ENCODE measurements at places on chromosomes 11 and 22.

- DNase-seq = no peak
These were observed 4.3 kb upstream of the PHLDA2 start for GRCh38 chr11:2933375-2934020.

- no peak for DNase-seq
These were observed 553 bp downstream of the NAALAD2 start for GRCh38 chr11:90135016-90135415.

DNA sequence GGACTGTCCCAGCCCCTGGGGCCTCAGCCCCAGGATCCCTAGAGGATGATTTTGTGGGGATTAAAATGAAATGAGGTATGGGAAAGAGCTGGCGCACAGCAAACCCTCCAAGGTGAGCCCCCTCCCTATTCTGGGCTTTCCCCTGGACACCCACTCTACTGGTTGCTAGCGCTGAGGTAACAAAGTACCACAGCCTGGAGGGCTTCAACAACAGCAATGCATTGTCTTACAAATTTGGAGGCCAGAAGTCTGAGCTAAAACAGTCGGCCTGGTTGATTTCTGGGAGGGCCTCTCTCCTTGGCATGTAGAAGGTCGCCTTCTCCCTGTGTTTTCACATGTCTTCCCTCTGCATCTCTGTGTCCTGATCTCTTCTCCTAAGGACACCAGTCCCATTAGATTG lies 913.6 kb downstream of the NTM start:
- no peak for DNase-seq

DNA sequence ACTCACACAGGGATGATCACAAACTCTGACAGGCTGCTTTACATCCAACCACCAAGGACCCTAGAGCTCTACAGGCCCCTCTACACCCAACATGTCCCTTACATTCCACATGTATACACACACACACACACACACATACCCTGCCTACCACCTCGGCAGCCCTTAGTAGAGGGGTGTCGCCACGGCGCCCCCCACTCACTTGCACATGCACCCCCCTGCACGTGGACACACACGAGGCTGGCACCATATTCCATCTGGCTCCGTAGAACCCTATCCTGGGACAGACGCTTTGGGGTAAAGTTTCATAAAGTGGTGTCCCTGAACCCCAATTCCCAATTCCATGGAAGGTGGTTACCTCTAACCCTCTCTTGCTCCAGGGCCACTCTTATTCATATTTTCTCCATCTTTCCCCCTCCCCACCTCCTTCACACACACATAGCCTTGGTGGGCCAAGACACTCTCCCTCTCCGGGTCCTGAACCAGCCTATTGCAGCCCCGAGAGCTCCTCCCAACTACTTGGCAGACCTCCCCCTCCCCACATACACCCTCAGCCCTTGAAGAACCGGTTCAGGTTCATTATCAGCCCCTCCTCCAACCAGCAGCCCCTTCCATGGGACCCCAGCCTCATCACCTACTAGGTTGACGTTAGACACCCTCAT lies 809 bp downstream of the PDE2A start:
- DNase-seq = no peak

GRCh38 chr22:27574002-27574366 lies 227.6 kb downstream of the MN1 start:
- no peak for DNase-seq

DNA sequence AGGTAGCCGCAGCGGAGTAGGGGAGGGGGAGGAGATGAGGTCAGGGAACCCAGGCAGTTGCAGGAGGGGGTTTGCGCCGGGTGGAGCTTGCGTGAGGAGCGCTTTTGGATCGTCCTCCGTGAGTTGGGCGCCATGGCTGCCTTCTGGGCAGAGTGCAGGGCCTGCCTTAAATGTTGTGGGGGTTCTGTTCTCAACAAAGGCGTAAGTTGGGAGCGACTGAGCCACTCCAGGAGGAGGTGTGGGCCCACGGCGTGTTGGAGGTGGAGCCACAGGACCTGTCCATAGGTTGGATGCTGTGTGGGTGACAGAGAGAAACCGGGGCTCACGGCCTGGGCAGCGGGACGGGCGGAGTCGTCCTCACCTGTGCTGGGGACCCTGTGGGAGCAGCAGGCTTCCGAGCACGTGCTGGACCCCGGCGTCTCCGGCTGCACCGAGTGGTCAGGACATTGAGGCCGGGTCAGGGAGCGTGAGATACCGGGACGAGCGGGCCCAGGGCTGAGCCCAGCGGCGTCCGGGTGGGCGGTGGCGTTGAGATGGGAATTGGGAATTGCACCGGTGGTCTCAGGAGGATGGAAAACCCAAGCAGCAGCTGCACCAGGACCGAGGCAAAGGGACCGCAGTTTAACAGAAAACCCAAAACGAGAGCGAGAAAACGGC lies 977 bp upstream of the PGGHG start:
- DNase-seq = no peak

- DNase-seq = no peak
These were observed 33.5 kb downstream of the GDPD4 start for GRCh38 chr11:77267962-77268361.

DNA sequence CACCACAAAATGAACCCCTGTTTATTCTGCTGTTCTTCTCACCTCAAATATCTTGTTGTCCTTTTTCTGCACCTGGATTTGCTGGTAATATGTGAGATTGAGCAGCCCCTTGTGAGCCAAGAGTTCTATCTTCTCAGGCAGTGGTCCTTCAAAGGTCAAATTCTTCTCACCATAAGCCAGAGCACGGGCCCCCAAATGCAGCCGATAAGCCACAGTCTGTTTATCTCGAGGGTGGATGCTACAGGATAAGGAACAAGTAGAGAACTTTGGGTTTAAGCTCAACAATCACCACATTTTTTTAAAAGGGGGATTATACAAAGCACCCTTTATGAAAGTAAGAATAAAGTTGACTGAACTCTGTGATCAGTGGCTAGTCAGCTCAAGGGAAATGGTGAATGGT lies 15.8 kb downstream of the TBRG1 start:
- no peak for DNase-seq

DNA sequence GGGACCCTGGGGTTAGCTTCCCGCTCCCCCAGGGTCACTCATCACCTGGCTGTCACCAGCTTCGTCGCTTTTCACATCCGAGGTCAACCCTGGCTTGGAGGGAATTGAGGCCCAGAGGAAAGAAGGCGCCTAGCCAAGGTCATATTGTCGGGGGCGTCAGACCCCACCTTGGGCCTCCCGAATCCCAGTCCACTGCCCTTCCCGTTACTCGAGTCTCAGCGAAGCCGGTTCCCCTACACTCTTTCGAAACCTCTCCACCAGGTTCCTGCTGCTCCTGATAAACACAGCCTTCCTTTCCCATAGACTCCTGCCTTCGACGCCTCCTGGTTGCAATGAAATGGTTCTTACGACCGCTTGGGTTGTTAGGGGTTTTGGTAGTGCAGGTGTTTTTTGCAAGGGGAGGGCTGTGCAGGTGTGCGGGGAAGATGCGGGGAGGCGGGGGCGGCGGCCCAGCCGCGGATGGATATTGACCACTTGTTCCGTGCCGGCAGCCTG lies 642 bp downstream of the NAA40 start:
- DNase-seq = no peak

DNA sequence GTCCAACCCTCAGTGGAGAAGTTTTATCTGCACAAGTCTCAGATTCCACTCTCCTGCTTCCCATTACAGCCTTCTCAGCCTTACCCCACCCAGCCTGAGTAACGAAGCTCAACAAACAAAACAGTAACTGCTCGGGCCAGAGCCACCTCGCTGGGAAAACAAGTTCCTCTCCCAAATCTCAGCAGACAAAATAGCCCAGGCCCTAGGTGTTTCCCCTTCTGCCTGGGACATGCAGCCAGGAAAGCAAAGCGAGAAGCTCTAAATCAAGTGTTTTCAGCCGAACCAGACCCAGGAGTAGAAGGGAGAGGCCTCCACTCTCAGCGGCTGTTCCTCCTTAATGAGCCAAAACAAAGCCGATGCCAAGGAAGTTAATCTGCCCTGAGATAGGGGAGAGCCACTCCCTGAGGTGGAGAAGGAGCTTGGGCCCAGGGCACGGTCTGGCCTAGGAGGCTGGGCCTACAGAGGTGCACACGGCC lies 44.0 kb downstream of the LIF start:
- no peak for DNase-seq

DNA sequence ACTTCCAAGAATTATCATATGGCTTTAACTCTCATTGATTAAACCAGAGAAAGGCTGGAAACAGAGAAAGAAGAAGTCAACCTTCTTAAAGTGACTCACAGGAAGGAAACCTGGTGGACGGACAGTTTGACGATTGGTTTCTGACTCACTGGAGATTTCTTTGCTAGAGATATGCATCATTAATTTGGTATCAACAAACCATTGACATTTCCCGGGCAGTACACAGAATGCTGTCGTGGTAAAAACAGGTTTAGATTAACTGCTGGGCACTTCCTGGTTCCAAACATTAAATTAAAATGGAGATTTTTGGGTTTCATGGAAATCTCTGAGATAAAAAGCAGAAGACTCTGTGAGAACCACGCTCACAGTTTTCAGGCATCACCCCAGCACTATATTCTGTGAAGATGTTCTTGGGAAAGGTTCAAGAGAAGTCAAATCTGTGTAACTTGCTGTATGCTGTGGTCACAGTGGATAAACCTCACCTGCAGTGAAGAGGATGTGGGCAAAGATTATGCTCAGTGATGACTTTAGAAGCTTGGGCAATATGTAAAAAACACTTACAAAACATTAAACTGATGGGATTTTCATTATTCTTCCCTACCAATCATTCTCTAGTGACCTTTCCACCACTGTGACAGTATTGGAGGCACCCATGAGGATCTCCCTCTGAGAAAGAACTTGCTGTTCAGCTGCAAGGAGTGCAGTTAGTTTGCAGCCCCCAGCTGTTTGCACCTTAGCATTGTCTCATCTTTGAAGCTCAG lies 61.1 kb upstream of the CD44 start:
- no peak for DNase-seq

GRCh38 chr22:27883656-27884350 lies 35.3 kb downstream of the PITPNB start:
- no peak for DNase-seq

- no peak for DNase-seq
These were observed 363.0 kb downstream of the CTTN start for GRCh38 chr11:70761094-70761907.

- DNase-seq = no peak
These were observed 19.5 kb downstream of the ZNF74 start for GRCh38 chr22:20413217-20414058.

DNA sequence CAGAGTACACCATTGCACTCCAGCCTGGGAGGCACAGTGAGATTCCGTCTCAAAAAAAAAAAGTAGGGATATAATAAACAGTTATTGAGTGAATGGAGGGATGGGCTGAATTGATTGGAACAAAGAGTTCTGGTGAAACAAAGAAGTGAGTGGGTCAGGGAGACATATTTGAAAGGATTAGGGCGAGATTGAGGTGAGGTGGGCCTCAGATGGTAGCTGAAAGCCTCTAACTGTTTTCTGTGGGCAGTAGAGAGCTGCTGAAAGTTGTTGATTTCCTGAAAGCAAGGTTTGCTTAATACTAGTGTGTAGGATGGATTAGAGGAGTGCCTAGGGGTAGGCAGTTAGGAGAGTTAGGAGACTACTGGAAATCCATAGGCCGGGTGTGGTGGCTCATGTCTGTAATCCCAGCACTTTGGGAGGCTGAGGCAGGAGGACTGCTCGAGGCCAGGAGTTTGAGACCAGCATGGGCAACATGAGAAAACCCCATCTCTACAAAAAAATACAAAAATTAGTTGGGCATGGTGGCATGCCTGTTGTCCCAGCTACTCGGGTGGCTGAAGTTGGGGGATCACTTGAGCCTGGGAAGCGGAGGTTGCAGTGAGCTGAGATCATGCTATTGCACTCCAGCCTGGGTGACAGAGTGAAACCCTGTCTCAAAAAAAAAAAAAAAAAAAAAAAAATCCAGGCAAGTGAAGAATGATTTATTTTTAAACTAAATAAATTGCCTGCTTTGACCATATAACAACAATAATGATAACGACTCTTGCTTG lies 41.4 kb upstream of the PTPRJ start:
- DNase-seq = no peak

- DNase-seq = no peak
These were observed 453.4 kb downstream of the NTM start for GRCh38 chr11:131823772-131824171.

GRCh38 chr11:2562890-2563212 lies 118.0 kb downstream of the KCNQ1 start:
- no peak for DNase-seq

GRCh38 chr22:49900441-49901230 lies 17.6 kb downstream of the ALG12 start:
- DNase-seq = no peak

DNA sequence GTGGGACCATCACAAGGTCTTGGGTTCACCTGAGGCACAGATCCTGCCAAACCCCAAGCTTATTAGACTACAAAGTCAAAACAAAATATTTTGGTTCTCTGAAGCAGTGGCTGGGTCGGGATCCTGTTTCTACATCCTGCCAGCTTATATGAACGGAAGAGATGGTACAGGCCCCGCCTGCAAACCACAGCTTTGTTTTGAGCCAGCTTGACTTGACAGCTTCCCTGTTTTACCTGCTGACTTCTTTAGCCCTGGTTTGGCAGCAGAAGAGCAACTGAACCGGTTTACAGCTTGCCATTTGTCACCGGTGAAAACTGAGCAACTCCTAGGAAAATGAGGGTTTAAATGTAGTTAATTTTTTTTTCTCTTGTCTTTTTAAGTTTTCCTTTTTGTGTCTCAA lies 11.4 kb downstream of the PACS1 start:
- no peak for DNase-seq

DNA sequence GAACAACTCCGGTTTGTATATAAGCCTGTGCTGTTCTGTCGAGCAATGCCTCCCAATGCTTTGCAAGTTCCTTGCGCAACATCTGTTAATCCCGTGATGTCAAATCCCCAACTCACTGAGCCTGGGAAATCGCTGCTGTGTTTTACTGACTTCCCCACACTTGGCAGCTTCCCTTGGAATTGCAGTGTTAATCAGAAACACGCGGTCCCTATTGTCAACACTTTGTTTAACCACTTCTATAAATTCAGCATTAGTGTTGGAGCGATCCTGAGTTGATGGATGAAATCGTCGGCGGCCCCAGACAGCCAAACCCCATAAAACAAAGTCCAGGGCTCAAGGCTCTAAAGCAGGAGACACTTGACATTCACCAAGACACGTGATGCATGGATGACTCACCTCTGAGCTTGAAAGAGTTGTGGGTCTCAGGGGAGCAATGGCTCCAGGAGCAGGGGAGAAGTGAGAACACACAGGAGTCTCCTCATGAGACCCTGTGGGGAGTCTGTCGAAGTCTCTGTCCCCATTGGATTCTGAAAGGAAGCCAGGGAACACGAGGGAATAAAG lies 555.3 kb downstream of the MIAT start:
- DNase-seq = no peak
